ENCODE measurements at places on chromosomes 1 and 21.

- DNase-seq, result no peak
Observed at GRCh38 chr1:41479000-41479807, 5.3 kb downstream of the EDN2 start.

DNA sequence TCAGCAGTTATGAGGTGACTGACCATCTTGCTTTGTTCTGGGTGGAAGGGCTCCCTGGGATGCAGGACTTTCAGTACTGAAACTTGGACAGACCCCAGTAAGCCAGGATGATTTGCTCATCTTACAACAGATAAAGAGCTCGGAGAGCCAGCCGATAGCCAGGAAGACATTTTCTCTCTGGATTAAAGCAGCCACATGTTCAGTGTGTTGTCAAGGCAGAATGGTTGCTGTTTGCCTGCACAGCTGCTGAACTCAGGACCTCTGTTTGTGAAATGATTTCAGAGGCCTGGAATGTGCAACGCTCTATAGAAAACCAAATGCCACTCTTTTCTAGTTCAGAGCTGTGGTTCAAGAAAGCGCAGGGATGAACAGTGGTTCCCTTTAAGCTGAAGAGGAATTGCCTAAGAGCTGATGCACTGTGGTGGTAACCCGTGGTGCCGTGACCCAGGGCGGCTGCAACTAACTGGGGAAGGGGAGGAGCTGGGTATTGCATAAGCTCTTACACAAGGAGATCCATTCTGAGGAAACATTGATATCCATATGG lies 40.7 kb downstream of the CASQ2 start:
- DNase-seq, result no peak

- no peak for DNase-seq
Observed at GRCh38 chr1:209708297-209708696, 3.7 kb downstream of the HSD11B1 start.

- DNase-seq, result no peak
Observed at GRCh38 chr1:116824631-116825206, 70.5 kb downstream of the CD2 start.

- DNase-seq, result no peak
Observed at GRCh38 chr1:198798923-198799386, 160.1 kb downstream of the PTPRC start.

DNA sequence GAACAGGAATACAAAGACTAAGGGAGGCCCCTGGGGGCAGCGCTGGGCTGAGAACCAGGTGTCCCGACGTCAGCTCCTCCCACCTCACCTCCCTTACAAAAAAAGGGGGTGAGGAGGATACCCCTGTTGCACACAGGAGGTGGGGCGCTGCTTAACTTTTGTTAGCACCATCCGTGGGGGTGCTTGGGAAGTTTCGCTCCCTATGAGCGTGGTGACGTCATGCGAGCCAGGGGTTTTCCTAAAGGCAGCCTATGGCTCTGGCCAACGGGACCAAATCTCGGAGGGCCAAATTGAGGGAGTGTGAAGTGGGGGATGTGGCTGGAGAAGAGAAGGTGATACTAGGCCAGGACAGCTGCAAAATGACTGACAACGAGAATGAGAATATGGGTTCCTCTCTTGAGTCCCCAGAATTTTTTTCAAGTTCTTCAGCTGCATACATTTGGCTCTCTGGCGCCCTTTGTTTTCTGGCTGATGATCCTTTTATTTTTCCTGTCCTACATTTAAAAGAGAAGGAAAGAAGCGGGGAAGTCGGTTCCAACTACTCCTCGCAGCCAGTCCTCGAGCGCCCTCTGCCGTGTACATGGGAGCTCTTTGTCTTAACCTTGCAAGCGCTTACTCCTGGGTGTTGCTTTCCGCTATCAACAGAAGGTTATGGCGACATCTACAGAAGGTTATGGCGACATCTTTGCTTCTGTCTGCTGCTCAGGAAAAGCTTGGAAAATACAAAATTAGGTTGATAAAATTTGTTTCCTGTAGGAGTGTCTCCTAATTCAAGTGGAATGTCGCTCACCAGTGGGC lies 48.0 kb upstream of the ZC3H11B start:
- no peak for DNase-seq

GRCh38 chr1:9340864-9341263 lies 48.2 kb downstream of the SPSB1 start:
- no peak for DNase-seq

GRCh38 chr1:21258331-21259134 lies 31.7 kb downstream of the ECE1 start:
- no peak for DNase-seq

DNA sequence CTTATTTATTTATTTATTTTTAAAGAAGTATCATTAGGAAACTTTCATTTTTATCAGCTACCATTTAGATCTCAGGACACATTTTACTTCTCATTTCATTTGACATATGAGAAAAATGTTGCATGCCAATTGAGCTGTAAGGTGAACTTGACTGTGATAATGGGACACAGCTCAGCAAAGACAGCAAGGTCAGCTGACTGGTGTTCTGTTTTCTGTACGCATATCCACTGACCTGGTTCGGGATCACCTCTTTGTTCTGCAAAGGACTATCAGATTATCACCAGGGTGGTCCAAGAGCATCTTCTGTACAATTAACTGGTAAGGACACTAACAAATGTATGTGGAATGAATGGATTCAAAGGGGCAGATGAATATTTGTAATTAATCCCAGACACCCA lies 51.9 kb downstream of the TEX35 start:
- no peak for DNase-seq

GRCh38 chr1:196466166-196466565 lies 142.1 kb downstream of the KCNT2 start:
- DNase-seq, result no peak

- DNase-seq, result no peak
Observed at GRCh38 chr1:174413632-174414031, 34.1 kb upstream of the GPR52 start.

DNA sequence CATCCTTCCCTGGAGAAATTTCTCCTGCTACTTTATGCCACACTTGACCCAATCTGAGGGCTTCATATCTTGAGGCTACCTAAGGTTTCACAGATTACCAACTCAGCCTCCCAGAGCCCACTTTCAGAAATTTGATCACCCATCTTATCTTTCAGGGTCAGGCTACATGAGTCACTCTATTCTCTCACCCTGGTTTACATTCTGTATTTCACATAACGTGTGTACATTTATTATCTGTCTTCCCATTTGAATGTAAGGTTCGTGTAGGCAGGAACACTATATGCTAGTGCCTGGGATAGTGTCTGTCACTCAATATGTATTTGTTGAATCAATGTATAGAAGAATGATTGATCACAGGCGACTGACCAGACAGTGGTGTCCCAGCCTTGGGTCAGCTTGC lies 124.8 kb downstream of the UBE2U start:
- DNase-seq, result no peak

DNA sequence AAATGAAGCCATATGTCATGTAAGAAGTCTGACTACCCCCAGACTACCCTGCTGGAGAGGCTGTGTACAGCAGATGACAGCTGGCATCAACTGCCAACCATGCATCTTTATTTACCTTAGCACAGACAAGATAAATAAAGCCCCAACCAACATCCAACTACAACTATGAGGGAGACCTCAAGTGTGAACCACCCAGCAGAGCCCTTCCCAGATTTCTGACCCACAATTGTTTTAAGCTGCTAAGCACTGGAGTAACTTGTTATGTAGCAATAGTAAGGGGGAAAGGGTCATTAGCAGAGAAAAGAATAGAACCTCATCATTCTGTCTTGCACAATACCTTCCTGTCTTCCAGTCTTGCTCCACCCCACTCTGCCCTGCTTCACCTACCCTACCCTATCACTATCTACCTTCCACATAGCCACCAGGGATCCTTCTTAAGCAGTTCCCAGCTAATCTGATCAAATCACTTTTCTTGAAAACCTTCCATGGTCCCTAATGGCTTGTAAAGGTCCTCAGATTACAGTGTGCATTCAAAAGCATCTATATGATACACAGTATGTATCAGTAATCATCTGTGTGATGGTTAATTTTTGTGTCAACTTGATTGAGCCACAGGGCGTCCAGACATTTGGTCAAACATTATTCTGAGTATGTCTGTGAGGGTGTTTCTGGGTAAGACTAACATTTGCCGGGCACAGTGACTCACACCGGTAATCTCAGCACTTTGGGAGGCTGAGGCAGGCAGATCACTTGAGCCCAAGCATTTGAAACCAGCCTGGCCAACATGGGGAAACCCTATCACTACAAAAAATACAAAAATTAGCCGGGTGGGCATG lies 19.6 kb upstream of the RBM15 start:
- no peak for DNase-seq

GRCh38 chr1:66730462-66730861 lies 21.8 kb upstream of the DYNLT5 start:
- no peak for DNase-seq

DNA sequence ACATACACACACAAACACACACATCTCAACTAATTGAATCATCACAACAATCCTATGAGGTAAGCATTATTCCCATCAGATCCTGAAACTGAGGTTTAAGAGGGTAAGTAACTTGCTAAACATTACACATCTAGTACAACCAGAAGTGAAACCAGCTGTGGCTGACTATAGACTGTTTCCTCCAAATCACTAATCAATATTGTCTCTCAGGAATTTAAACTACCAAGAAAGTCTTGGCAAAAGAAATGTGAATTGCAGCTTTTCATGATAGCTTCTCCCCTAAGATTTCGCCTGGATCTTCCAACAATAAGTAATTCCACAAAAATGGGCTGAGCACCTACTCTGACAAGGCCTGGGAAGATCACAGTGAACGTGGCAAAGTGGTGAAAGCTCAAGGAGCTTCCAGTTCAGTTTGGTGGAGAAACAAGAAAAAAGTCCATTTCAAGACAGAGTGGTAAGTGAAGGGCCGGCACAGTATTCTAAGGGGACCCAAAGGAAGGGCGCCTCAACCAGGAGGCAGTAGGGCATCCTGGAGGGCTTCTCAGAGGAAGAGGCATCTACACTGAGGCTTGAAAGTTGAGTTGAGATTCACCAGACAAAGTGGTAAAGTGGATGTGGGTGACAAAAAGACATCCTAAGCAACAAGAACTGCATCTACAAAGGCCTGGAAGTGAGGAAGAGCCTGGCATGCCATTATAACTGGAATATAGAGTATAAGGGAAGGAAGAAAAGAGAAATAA lies 22.1 kb downstream of the LRRC52 start:
- DNase-seq, result no peak
